WTC11 (cell line): ENCODE measurements at places on chromosomes 12 and 14. TPM values are rescaled to one million over a fixed set of nuclear protein-coding genes. Genes with fewer than 3 reads are reported as not detected.

DNA sequence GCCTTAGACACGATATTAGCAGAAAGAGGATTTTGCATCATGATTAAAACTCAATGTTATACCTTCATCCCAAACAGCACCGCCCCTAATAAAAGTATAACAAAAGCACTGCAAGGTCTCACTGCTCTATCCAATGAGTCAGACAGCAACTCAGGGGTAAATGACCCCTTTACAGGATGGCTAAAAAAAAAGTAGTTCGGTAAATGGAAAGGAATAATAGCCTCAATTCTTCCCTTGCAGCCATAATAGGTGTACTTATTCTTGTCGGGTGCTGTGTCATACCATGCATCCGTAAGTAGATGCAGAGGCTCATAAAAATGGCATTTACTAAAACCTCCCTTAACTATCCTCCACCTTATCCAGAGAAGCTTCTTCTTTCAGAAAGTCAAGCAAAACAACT lies 53.9 kb upstream of the AP4S1 start:
- no peaks in the 10 kb centered on the region for H3K27me3 ChIP-seq
- H3K36me3 ChIP-seq: peaks cover 13% of the 10 kb centered on the region
- no peak overlapping the region for H3K4me3 ChIP-seq
- DNase-seq: no peak
- H3K27ac ChIP-seq: no peak overlapping the region

Gene LRRIQ1
- 0.46 to 1.3 TPM (median 0.82 TPM) in 3 replicates for total RNA-seq

DNA sequence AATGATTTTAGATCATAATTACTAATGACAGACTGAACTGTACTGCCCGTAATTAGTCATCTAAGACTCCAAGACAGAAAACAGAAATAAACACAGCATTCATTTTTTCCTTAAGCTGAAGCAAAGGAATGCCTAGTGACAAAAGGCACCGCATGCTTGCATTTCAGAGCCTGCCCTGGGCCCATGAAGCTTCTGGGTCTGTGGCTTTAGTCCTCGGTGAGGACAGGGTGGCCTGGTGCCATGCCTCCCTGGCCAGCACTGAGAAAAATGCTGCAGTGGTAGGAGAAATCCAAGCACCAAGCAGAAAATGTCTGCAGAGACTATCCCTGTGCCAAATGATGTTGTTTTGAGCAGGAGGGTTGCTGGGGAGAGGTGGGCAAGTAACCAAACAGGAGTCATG lies 171.6 kb downstream of the CALM1 start:
- no peak overlapping the region for H3K4me3 ChIP-seq
- no peak for DNase-seq
- no peaks in the 10 kb centered on the region for H3K36me3 ChIP-seq
- peaks cover 22% of the 10 kb centered on the region for H3K4me1 ChIP-seq

- no peaks in the 10 kb centered on the region for H3K4me1 ChIP-seq
- no peaks in the 10 kb centered on the region for H3K27me3 ChIP-seq
- DNase-seq: no peak
These were observed 49.4 kb downstream of the TSPAN8 start for GRCh38 chr12:71108355-71108754.
